ENCODE measurements at places on chromosomes 13 and 19.

DNA sequence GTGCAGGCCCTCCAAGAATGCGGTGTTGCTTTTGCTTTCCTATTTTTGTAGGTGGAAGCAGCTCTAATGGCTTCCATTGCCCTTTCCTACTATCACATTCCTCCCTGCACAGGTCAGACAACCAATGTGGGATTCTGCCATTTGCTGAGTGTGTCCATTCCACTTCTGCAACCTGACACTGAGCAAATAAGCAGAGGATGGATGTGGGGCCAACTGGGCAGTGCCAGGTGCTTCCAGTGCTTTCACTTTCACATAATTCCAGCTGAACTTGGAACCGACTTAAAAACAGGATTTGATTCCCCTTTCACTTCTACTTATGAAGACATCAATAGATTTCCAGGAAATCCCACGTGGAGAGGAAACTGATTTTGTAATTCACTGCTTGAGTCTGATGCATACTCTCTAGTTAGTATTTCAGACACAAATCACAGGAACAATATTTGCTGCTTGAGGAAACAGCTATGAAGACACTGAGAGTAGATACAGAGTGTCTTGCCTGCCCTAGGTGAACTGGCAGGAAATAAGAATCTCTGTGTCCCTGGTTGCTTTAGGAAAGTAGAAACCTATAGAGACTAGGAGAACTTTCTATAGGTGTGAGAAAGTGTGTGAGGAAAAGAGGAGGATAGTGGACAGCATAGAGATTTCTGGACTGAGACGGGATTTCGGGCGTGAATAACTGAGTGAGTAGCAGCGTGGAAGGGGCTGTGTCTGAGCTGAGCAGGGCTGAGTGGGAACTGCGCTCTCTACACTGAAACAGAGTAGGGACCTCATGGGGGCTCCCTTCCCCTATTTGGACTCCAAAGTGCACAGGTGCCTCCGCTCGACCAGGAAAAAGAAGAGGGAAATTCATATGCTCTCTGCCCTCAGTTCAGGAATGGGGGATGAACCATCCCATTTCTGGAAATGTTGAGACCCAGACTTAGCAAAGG lies 22.5 kb downstream of the LGALS16 start:
- no peak for DNase-seq

GRCh38 chr19:29062475-29063435 lies 150.2 kb downstream of the UQCRFS1 start:
- DNase-seq: no peak

DNA sequence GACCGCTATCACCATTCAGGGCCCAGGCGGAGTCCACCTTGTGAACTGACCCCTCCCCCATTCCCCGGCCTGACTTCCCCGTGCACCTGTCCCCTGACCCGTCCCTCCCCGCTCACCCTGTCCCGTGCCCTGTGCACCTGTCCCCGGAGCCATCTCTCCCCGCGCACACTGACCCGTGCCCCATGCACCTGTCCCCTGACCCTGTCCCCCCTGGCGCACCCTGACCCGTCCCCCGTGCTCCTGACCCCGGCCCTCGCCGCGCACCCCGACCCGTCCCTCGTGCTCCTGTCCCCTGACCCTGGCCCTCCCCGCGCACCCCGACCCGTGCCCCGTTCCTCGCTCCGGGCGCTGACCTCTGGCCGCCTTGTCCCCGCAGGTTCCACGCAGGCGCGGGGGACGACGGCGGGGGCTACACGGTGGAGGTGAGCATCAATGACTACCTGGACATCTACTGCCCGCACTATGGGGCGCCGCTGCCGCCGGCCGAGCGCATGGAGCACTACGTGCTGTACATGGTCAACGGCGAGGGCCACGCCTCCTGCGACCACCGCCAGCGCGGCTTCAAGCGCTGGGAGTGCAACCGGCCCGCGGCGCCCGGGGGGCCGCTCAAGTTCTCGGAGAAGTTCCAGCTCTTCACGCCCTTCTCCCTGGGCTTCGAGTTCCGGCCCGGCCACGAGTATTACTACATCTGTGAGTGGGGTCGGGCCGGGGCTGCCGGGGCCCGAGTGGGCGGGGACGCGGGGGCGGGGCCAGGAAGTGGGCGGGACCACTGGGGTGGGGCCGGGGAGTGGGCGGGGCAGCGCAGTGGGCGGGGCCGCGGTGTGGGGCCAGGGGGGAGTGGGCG lies 9.7 kb downstream of the EFNA2 start:
- no peak for DNase-seq

GRCh38 chr13:93339550-93339949 lies 112.9 kb downstream of the GPC6 start:
- DNase-seq: no peak

DNA sequence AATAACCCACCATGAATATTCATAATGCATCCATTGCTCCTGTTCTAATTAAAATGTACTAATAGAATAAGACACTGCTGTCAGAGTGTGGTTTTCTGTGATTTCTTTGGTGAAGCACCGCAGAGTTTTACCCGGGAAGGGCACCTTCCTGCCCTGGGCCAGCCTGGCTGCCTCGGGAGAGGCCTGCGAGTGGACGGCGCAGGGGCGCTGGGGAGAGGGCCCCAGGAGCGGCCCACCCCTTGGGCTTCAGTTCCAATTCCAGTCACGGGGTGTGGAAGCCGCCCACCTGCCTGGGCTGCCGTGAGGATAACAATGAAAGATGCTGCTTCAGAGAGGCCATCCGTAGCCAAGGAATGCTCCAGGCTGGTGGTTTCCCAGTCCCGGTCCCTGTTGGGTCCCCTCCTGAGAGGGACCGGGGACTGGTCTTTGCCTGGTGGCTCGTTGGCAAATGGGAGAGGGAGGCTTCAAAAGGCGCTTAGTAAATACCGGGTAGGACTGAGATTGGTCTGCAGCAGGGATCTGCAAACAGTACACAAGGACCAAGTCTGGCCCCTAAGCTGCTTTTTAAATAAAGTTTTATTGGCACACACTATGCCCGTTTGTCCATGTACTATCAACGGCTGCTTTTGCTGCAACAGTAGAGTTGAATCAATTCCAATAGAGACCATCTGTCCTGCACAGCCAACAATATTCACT lies 18.0 kb downstream of the TCF3 start:
- no peak for DNase-seq

GRCh38 chr19:51743405-51743804 lies 8.3 kb downstream of the FPR1 start:
- no peak for DNase-seq

DNA sequence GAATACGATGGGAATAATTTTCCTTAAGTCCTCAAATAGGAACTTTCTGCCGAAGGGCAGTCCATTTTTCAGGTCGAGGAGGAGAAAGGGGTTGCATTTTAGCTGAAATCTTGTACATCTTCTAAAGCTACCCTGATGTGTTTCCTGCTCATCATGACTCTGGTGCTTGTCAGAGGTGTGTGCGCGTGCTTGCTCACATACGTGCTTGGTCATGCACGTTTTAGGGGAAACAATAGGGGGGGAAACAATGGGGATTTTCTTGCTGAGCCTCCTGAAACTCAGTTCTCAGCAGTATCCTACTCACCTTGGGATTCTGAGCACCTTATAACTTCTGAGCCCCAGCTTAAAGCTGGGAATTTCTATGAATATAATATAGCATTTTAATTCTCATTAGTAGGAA lies 44.7 kb downstream of the TM9SF2 start:
- DNase-seq: no peak

DNA sequence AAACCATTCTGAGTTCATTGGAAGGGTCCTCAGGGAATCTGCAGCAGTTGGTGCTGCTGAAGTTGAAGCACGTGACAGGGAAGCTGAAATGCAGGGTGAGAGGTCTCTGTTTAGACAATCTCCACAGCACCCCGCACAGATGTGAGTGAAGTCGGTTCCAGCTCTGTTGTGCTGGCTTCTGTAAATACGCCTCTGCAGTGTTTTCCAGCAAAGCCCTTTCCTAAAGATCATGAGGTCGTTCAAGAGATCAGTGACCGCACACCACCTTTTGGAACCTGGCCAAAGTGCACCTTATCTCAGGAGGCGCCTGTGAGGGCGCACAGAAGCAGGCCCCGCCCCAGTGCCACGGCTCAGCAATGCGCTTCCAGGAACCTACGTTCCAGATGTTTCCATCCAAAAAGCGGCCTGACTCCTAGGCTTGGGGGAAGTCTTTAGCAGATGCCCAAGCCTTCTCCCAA lies 10.8 kb downstream of the CUL4A start:
- DNase-seq: no peak

- no peak for DNase-seq
These were observed 68.9 kb downstream of the FREM2 start for GRCh38 chr13:38755793-38756192.

- no peak for DNase-seq
These were observed 757 bp downstream of the WIZ start for GRCh38 chr19:15448778-15449619.

GRCh38 chr13:48370815-48371214 lies 42.1 kb downstream of the LPAR6 start:
- no peak for DNase-seq

DNA sequence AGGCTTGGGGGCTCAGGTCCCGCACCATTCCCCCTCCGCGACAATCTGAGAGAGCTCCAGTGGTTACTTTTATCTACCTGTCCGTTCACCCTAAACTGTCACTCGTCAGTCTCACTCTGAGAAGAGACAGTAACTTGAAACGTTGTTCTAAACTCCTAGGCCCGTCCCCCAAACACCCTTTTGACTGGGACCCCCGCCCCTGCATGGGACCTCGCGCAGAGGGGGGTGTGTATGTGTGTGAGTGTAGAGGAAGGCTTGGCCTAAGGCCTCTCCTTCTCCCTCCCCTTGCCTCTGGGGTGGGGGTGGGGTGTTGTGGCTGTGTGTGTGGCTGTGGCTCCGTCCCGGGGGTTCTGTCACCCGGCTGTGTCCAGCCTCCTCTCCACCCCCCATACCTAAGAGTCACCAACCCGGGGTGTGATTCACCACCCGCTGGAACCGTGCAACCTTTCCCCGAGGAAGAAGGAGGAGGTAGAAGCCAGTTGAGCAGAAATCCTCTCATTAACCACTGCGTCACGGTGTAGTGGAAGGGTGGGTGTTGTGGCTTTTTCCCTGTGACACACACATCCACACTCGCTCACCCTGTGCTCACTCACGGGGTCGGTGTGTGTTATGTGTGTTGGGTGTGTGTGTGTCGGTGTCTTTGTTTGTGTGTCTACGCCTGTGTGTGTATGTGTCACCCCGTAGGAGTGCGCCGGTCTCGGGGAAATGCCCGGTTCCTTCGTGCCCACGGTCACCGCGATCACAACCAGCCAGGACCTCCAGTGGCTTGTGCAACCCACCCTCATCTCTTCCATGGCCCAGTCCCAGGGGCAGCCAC lies 2.4 kb downstream of the FOSB start:
- DNase-seq: no peak

All from cortex of kidney (tissue), 1 donor.